ENCODE measurements at places on chromosomes 6 and 20.

DNA sequence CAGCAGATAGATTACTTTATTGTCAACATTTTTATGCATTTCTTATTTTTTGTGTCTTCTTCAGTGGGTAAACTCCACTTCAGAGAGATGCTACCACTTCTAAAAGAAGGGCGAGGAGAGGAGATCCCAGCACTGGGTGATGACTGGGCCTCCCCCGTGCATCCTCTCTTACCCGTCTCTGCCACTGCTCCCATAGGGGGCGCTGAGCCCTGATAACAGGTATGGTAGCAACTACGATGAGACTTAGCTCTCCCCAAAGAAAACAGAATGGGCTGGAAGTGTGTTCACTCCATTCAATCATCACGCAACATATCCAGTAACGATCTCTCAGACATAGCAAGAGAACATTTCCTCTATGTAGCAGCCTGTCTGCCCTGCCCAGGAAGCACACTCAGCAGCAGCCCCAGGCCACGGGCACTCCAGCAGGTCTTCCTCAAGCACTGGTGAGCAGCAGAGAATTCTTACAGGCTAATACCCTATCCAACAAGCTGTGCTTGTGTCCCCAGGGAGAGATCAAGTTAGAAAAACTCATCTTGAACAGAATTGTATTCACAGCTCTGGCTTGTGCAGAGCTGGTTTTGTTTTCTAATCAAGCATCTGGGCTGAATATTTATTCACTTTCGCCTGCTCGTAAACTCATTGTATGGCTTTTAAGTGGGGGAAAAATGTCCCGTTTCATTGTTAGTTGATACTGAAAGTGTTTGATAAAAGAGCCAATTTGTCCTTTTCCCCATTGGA lies 533.1 kb upstream of the CDH4 start:
- no peak for DNase-seq

GRCh38 chr6:150756173-150756572 lies 109.3 kb upstream of the MTHFD1L start:
- DNase-seq = no peak

- DNase-seq = no peak
Measured at GRCh38 chr6:1817033-1817761, 207.5 kb downstream of the FOXC1 start.

- DNase-seq = no peak
Measured at GRCh38 chr20:50919567-50919966, 11.7 kb downstream of the ADNP start.

DNA sequence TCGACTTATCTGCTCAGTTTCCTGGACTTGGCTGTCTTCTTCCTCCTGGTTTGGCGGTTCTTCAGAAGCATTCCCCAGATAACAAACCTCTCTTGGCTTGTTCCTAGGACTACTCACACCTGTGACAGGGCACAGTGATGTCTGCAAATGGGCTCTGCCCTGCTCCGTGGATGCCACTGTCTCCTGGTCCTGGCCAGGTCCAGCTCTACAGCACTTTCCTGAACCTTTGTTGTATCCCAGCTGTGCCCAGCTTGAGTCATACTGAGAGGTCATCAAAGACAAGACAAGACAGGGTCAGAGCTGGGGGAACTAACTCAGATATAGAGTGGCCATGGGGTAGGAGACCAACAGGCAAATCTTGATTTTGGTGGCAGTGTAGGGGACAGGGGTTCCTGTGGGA lies 102.7 kb upstream of the SLC22A23 start:
- no peak for DNase-seq

- DNase-seq = no peak
Measured at GRCh38 chr20:33828967-33829560, 17.9 kb downstream of the CHMP4B start.

DNA sequence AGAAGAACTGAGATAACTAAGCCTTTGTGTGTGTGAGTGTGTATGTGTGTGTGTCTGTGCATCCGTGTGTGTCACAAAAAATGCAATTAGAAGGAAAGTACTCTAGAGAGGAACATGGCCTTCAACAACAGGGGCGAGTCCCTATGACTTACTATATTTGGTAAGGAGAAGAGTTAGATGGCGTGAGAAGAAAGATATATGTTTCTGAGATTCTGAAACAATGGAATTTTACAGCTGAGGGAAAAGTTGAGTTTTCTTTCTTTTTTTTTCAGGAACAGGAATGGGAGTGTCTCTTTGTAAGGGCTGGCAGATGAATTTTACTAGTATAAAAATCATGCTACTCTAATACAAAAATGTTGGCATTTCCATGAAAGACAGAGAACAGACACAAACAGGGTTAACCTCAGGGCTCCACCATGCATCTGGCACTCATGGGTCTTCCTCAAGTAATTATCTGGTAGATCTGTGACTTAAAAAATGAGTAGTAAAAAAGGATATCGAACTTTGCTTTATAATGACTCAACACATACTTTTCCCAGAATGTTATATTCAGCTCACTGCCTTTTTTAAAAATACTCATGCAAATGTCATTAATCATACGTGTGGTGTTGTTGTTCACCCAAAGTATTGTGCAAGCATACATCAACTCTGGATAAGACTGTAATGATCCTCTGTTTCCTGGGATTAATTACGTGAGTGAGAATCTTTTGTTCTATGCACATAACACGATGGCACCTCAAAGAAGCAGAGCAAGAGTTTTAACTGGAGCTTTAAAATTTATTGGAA lies 12.8 kb upstream of the SASH1 start:
- DNase-seq = no peak

DNA sequence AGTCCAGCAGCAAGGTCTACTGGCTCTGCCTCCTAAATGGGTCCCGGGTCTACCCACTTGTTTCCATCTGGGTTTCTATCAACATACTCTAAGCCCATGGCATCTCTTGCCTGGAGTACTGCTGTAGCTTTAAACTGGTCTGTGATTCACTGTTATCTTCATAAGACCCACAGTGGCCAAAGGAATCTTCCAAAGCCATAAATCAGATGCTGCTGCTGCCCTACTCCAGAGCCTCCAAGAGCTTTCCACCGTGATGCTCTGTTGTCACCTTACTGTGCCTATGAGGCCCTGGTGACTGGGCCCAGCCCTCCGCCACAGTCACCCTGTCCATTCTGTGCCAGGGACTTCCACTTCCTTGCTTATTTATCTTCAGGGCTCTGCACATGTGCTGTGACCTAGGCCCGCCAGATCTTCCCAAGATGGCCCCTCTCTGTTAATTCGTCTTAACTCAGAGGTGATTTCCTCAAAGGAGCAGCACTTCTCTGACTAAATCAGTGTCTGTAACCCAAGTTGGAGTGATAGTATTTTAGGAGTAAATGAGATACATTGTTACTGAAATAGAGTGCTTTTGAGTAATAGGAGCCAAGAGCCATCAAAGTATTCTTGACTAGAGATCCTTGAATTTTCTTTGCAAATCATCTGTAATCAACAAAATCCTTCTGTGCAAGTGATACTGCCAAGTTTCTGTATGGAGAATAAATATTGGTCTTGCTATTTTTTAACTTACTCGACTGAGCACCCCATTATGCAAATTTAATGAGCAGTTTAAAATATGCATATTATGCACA lies 102.5 kb downstream of the PPP1R14C start:
- DNase-seq = no peak

DNA sequence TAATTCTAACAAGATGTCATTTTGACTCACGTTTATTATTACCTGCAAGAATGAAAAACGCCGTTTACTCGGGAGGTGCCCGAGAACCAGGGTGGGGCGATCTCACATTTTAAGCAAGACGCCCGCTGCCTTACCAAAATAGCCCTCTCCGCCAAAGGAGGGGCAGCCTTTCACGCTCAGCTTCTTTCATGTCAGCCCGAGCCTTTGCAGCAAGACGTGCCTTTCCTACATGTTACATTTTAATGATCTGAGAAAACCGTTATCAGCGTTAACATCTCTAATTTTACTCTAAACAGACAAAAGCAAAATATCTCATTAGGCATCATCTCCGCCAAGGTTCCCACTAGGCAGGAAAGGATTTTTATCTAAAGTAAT lies 2.0 kb downstream of the BACH2 start:
- DNase-seq = peak; percentile 40

All from activated T-cell treated with anti-CD3 and anti-CD28 coated beads for 1 hour (primary cell).